ENCODE measurements at places on chromosomes 4 and X. TPM values are rescaled to one million over a fixed set of nuclear protein-coding genes. Genes with fewer than 3 reads are reported as not detected.

DNA sequence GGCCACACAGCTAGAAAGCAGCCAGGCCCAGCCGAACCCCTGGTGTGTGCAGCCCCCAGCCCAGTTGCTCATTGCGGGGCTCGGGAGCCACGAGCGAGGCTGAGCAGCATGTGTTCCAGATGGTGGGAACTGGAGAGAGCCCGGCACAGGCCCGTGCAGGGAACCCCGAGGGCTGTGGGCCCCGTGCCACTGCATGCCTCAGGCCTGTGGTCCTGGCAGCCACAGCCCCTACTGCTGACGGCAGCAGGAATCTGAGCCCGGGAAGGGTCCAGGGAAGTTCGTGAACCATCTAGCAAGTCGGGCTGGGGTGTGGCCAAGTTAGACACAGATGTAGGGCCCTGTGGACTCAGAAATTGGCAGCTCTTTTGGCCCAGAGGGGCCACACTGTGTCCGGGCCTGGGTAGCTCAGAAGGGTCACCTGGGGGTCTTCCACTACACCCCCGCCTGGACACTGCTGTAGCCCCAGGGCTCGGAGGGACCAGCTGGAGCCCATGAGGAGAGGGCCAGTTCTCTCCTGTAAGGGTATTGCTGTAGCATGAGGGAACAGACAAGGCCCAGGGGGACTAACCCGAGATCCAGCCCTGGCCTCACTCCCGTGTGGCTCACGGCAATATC lies 12.1 kb downstream of the HTRA3 start:
- H3K27ac ChIP-seq, result peak overlapping the region; percentile 56
- H3K4me3 ChIP-seq, result no peak overlapping the region
- peaks cover 64% of the 10 kb centered on the region for H3K4me1 ChIP-seq
- no peaks in the 10 kb centered on the region for H3K27me3 ChIP-seq

DNA sequence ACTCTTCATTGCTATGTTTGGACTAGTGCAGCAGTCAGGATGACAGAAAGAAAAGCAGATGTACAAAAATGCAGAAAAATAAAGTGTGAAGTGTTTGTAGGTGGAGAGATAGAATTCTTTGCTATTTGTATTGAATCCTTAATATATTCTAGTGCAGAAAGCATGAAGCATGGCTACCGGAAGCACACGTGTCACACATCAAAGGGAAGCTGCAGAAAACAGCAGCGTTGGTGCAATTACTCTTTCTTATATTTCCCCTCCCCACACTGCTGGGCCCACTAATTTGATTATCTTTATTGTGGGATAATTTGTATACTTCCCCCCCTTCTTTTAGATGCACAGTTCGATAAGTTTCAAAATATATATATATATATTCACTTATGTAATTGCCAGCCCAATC lies 35.9 kb upstream of the TAPT1 start:
- no peak for DNase-seq
- no peaks in the 10 kb centered on the region for H3K27me3 ChIP-seq
- H3K27ac ChIP-seq, result no peak overlapping the region
- no peak overlapping the region for H3K4me3 ChIP-seq

DNA sequence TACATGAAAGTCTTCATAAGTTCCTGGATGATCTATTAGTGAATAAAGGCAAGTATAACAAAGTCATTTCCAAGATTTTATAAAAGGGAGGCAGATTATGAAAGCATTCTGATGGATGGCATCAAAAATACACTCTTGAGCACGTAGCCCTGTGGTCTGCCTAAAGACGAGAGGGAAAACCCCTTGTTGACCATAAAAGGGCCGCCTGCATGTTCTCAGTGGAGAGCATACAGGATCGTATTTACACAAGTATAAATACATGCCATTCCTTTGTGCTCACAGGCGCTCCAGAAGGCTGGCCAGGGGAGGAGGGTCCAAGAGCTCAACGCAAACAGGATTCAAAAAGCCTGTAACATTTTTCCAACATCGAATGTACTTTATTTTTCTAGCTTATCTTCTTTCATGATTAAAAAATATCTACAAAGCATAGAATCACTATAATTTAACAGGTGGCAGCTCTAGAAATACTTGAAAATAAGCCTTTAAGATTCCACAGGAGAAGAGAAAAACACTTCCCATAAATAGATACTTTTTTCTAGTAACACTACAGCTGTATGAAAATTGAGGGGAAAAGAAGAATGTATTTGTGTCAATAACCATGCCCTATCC lies 29.6 kb downstream of the PDGFC start:
- H3K4me1 ChIP-seq, result peaks cover 52% of the 10 kb centered on the region
- DNase-seq, result peak; percentile 84
- H3K27me3 ChIP-seq, result no peaks in the 10 kb centered on the region
- H3K4me3 ChIP-seq, result peak overlapping the region; percentile 27
- peak overlapping the region; percentile 66 for H3K27ac ChIP-seq

DNA sequence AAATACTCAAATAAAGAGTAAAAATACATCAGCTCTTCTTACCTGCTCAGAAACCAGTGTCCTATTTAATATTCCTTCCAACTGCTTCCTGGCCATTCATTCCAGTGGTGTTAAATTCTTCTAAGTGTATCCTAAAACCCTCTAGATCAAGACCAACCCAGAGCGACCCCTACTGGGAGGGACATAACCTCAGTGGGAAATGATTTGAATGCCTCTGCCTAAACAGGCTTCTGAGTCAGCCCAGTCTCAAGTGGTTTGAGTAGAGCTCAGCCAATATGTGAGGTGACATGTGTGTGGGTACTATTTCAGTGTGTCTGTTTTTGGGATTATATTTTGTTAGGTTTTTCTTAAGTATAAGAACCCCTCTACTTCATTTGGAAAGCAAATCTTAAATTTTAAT lies 133.6 kb upstream of the ARHGEF9 start:
- no peaks in the 10 kb centered on the region for H3K27me3 ChIP-seq

DNA sequence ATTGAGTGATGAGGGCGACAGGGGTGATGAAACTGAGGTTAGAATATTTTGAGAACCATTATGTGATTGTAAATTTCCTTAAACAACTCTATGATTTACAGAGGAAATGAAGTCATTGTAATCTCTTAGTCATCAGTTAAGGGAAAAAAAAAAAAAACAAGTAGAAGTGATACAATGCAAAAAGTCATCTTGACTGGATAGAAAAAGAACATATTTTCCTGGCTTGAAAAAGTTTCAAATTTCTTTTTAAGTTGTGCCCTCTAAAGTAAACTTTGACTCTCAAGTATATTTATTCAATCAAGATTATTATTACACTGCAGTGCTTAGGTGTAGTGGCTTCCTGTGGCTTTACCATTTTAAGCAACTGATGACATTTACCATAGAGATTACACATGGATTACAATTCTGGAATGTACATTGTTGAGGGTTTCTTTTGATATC lies 40.6 kb downstream of the GABRB1 start:
- H3K27me3 ChIP-seq, result no peaks in the 10 kb centered on the region
- H3K4me3 ChIP-seq, result no peak overlapping the region
- H3K27ac ChIP-seq, result no peak overlapping the region

DNA sequence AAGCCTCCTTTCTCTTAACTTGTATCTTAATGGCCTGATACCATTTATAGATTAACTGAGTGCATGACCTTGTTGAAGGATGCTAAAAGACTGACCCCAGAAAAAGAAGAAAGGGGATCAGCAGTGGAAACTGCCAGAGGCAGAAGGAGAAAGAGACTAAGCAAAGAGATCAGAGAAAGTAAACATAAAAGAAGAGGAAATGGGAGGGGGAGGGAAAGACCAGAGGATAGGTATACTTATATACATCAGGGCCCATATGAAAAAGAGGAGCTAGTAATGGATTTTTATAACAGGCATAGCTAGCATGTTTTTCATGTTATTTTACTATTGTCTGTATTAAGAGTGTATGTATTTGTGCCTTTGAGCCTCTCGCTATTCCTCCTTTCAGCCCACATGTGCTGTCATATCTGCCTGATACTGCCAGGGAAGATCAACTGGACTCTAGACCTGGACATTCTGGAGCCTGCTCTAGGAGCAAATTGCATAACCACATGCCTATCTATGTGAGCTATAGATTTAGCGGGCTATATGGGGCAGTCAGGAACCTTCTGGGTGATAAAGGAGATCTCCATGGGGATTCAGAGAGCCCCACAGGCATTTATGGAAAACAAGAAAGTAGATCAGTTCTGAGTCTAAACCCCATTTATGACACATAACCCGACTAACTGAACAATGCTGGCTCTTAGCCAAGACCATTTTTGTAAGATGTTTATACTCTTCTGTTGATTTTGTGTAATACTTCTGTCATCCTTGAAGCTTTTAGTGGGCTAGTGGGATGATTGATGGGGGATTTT lies 13.4 kb upstream of the SNX12 start:
- no peak for DNase-seq
- H3K4me3 ChIP-seq, result no peak overlapping the region
- no peaks in the 10 kb centered on the region for H3K27me3 ChIP-seq

- no peak overlapping the region for H3K27ac ChIP-seq
- no peaks in the 10 kb centered on the region for H3K27me3 ChIP-seq
- H3K4me3 ChIP-seq, result no peak overlapping the region
- no peak for DNase-seq
- no peaks in the 10 kb centered on the region for H3K36me3 ChIP-seq
Observed at GRCh38 chrX:16665089-16665488, 15.1 kb downstream of the S100G start.

DNA sequence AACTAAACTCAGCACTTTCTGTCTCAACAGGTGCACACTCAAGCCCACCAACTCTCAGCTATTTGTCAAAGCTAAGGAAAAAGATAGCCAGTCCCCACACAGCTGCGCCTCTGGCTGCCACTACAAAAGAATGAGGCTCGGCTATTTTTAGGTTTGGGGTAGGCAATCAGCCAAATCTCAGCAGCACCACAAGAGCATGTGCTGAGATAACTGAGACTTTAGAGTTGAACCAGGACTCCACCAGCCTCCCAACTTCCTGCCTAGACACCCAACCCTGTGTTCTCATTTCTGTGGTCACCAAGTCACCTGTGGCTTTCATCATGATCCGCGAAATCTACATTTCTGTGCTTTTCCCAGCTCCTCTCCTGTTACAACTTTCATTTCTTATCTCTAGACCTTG lies 28.0 kb downstream of the DMD start:
- peak; percentile 73 for DNase-seq
- no peaks in the 10 kb centered on the region for H3K27me3 ChIP-seq
- H3K4me3 ChIP-seq, result no peak overlapping the region
- no peaks in the 10 kb centered on the region for H3K36me3 ChIP-seq
- peak overlapping the region; percentile 63 for H3K27ac ChIP-seq

- no peak for DNase-seq
- H3K27me3 ChIP-seq, result no peaks in the 10 kb centered on the region
- no peaks in the 10 kb centered on the region for H3K36me3 ChIP-seq
- H3K27ac ChIP-seq, result no peak overlapping the region
Observed at GRCh38 chrX:109472939-109473735, 8.7 kb downstream of the GUCY2F start.

DNA sequence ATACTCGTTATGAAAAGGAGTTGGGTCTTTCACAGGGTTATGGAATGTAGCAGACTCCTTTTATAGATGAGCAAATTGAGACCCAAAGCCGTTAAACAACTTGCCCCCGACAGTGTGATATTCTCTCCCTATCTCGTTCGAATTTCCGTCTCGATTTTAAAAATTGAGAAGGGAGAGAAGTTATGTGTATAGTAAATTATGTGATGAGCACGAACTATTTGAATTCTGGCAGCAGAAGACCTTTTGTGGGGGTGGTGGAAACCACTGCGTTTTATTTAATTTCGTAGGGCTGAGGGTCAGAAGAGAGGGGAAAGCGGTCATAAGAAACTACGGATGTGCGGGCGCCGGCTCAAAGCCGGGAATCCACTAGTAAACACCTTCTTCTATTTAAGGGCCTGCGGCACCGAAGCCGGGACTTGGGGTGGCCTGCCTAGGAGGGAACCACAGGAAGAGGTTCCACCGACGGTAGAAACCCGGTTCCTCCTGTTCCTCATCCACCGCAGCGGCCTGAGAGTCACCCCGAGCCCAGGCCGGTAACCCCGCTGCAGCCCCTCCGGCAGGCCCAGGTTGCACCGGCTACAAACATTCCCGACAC lies 1.5 kb upstream of the DDX3X start:
- peak overlapping the region; percentile 100 for H3K27ac ChIP-seq
- no peaks in the 10 kb centered on the region for H3K36me3 ChIP-seq
- no peaks in the 10 kb centered on the region for H3K27me3 ChIP-seq
- peak overlapping the region; percentile 80 for H3K4me3 ChIP-seq

DNA sequence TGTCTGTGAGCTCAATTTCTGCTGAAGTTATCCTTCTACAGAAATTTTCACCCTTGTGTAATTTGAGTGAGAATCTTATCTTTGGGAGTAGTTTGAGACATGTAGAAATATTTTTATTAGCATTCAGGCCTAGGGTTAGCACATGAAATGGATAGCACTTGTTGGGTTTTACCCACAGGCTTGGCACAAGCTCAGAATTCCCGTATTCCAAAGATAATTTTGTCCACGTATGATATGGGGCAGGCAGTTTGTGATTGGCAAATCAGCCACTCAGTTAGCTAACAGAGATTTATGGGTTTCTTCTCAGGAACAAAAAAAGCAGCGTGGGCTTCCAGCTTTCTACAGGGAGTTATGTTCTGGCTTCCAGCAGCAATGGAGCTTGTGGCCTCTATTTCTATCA lies 117.9 kb upstream of the DCAF8L1 start:
- no peaks in the 10 kb centered on the region for H3K27me3 ChIP-seq
- H3K27ac ChIP-seq, result no peak overlapping the region
- DNase-seq, result no peak
- no peaks in the 10 kb centered on the region for H3K4me1 ChIP-seq

DNA sequence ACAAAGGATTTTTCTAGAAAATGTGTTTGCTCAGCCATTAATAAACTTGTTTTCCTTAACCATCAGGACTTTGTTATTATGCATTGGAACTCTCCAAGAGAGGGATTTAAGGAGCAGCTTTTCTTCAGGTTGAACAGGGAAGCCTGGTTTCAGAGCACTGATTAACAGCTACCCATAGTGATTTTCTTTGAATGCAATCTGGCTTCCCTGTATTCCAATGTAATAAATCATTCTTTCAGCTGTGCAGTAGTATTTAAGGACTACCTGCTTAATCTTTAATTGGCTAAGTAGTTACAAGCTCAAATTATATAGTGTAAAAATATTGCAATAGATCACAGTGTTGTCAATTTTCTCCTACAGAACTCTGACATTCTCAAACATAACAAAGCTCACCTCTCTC lies 77.5 kb downstream of the TMEM156 start:
- no peak overlapping the region for H3K4me3 ChIP-seq
- H3K27ac ChIP-seq, result no peak overlapping the region
- H3K27me3 ChIP-seq, result no peaks in the 10 kb centered on the region
- H3K4me1 ChIP-seq, result peaks cover 21% of the 10 kb centered on the region
- H3K36me3 ChIP-seq, result no peaks in the 10 kb centered on the region
- no peak for DNase-seq

DNA sequence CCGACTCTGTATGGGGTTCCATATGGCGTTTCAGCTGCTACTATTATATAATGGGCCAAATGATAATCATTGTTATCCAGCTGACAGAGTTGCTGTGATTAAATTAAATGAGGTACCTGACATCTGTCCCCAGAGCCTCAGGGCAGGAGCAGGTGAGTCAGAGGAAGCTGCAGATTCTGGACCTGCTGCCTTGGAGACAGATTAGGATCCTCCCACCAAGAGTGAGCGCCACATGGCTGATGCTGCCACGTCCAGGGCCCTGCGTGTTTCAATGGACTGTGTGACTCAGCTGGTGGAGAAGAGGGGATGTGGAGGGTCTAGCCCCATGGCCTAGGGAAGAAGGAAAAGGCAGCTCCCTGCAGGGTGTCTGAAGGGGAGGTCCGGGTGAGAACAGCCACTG lies 28.3 kb upstream of the UXT start:
- DNase-seq, result no peak
- no peak overlapping the region for H3K4me3 ChIP-seq
- H3K27ac ChIP-seq, result no peak overlapping the region
- H3K36me3 ChIP-seq, result no peaks in the 10 kb centered on the region
- H3K27me3 ChIP-seq, result no peaks in the 10 kb centered on the region

The ARMCX5 gene
- total RNA-seq, result 7.8 TPM

The TEX11 gene
- not detected for total RNA-seq

The RIBC1 gene
- 0.82 TPM for total RNA-seq

The TLR7 gene
- 0.71 TPM for total RNA-seq

The VSIG4 gene
- total RNA-seq, result 150 TPM

Measured in sigmoid colon (tissue), 7 donors.